Smooth muscle cell of the umbilical artery (primary cell): ENCODE measurements at places on chromosomes 3 and 15. TPM values are rescaled to one million over a fixed set of nuclear protein-coding genes. Genes with fewer than 3 reads are reported as not detected.

H1-8 gene
- total RNA-seq = not detected in 2 replicates

PPP1R14D gene
- total RNA-seq = not detected in 2 replicates

RASGRP1 gene
- total RNA-seq = 0.59 and 0.88 TPM in 2 replicates

NR1I2 gene
- total RNA-seq = 0.14 TPM in 1 of 2 replicates, not detected in the other

RAD54L2 gene
- 13.4 and 24.8 TPM in 2 replicates for total RNA-seq

WWTR1 gene
- 33.3 and 56.1 TPM in 2 replicates for total RNA-seq

TNFSF10 gene
- 1.2 TPM in 1 of 2 replicates, not detected in the other for total RNA-seq

IL17RB gene
- total RNA-seq = not detected in 2 replicates

GP9 gene
- total RNA-seq = not detected in 2 replicates

MYL3 gene
- not detected in 2 replicates for total RNA-seq

FSTL1 gene
- 2,093 and 2,453 TPM in 2 replicates for total RNA-seq
